ENCODE measurements at places on chromosomes 1 and 21. TPM values are rescaled to one million over a fixed set of nuclear protein-coding genes. Genes with fewer than 3 reads are reported as not detected.
A peak's percentile ranks its signal among the peaks of the same experiment; 100 is the strongest.

- no peak overlapping the region for H3K27ac ChIP-seq
- peak; percentile 58 for DNase-seq
- no peaks in the 10 kb centered on the region for H3K27me3 ChIP-seq
- H3K36me3 ChIP-seq = no peaks in the 10 kb centered on the region
- no peaks in the 10 kb centered on the region for H3K4me1 ChIP-seq
Observed at GRCh38 chr1:44568128-44568900, 106.0 kb downstream of the TMEM53 start.

DNA sequence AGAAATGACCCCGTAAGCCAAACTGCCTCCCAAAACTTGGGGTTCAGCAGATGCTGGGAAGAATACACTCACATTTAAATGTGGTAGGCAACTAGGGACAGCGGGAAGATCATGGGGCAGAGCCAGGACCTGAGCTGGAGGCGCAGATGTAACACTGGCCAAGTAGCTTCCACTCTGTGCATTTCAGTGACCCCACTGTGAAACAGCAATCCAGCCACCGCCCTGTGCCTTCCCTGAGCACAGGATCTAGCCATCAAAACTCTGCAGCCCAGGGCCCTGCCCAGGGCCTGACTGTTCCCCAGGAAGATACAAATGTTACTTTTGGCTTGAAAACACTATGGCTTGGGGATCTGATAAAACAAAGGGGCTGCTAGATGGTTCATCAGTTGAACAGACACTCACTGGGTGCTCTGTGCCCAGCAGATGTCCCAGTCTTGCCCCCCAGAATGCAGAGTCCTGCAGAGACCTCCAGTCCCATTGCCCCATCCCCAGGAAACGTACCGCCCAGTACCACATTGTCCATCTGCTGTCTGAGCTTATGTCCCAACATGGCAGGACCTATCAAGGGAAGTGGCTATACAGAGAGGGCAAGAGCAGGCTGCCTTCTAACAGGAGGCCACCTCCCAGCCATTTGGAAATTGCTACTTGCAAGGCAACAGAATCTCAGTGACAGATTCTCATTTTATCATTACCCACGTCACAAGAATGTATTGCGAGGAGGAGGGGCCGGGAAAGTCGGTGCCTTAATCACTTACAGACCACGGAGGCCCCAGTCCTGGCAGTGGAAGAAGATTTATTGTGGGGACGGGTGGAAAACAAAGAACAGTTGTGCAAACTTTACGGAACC, 124.0 kb downstream of the DMRTB1 start:
- no peak for DNase-seq
- H3K27ac ChIP-seq = no peak overlapping the region
- H3K36me3 ChIP-seq = no peaks in the 10 kb centered on the region

DNA sequence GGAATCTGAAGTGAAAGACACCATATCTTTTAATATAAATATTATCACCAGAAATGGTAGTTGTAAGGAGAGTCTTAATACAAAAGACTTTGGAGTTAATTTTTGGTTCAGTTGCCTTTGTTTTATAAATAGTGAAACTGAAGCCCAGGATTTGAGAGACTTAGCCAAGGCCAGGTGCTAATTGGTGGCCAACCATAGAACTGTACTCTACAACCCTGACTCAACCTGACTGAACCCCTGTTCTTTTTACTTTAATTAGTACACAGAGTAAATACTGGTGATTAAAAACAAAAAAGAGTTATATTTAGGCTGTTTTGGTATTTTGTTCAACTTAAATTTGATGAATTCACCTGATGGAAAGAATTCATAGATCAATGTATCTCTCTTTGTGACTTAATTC, 76.3 kb downstream of the SNX7 start:
- H3K36me3 ChIP-seq = no peaks in the 10 kb centered on the region
- no peaks in the 10 kb centered on the region for H3K4me1 ChIP-seq
- H3K27ac ChIP-seq = no peak overlapping the region
- DNase-seq = no peak
- no peak overlapping the region for H3K4me3 ChIP-seq
- H3K27me3 ChIP-seq = no peaks in the 10 kb centered on the region

GRCh38 chr1:6785728-6786505, 663 bp downstream of the CAMTA1 start:
- peaks cover 51% of the 10 kb centered on the region for H3K4me1 ChIP-seq
- H3K27ac ChIP-seq = peak overlapping the region; percentile 67
- H3K27me3 ChIP-seq = no peaks in the 10 kb centered on the region
- peak overlapping the region; percentile 86 for H3K4me3 ChIP-seq

DNA sequence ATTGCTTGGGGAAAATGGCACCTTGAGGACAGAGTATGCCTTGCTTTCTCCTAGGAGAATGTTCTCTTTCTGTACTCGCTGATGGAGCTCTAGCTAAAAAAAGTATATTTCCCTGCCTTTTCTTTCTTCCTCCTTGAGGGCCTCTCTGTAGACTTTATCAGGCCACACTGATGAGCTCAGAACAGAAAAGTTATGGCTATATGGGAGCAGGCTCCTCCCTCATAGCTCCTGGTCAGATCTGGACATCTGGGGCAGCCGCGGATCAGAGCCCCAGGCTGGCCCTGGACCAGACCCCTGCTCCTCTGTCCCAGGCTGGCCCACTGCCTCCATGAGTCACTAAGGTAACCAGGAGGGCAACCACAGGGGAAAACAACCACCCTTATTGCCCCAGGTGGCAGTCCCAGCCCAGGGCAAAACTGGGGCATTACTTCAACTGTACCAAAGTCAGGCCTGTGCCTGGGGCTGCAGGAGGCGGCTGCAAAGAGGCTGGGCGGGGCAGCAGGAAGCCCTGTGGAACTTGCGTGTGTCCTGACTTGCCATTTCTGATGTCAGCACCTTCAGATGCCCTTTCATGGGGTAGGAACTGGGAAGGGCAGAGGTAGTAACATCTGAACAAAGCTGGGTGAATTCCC, 26.3 kb upstream of the ZNF648 start:
- no peak overlapping the region for H3K27ac ChIP-seq

DNA sequence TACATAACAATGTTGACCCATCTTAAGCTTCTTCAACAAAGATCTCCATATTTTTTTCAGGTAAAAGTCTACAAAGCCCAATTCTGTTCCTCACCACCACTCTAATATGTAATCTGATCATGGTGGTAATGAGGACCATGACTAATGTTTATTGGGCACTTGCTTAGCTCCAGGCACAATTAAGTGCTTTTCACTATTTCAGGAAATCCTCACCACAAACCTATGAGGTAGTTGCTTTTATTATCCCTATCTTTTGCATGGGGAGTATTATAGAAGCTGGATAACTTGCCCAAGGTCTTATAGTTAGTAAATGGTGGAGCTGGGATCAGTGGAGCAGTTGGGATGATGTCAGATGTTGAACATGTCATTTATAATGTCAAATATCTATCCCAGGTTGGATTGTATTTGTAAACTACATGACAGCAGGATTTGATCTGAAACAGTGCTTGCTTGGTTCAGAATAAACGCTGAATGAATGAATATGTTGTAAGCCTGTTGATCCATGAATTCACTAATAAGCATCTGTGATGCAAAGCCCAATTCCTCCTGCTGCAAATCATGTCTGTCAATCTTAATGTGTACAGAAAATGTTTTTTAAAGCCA, 283.3 kb upstream of the ST6GALNAC5 start:
- DNase-seq = no peak
- no peaks in the 10 kb centered on the region for H3K27me3 ChIP-seq
- no peaks in the 10 kb centered on the region for H3K4me1 ChIP-seq
- H3K27ac ChIP-seq = no peak overlapping the region

DNA sequence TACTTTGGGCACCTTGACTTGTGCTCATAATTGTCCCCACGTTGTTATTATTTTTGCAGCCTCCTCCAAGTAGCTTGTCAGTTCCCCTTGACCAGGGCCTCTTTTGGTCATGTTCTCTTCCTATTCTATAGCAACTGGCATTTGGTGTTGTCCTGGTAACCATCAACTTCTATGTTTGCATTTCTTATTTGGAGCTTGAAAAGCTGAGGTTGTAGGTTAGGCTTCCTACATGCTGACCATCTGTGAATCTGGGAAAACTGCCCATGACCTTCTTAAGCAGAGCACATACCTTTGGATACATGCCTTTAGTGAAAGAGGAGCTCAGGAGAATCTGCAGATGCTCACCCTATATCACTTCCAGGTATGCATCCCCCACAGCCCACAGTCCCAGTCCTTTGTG, 160.8 kb downstream of the HHAT start:
- H3K27me3 ChIP-seq = no peaks in the 10 kb centered on the region
- DNase-seq = no peak
- H3K27ac ChIP-seq = no peak overlapping the region
- no peaks in the 10 kb centered on the region for H3K36me3 ChIP-seq
- no peaks in the 10 kb centered on the region for H3K4me1 ChIP-seq
- H3K4me3 ChIP-seq = no peak overlapping the region

The OR6Y1 gene
- polyA plus RNA-seq = not detected

The MPZ gene
- polyA plus RNA-seq = 26.7 TPM

The ZBTB8B gene
- polyA plus RNA-seq = not detected

The FAM163A gene
- polyA plus RNA-seq = not detected

The ACTA1 gene
- 1.4 TPM for polyA plus RNA-seq

Data from HepG2 (cell line).